ENCODE measurements at places on chromosomes 6 and 20.
A peak's percentile ranks its signal among the peaks of the same experiment; 100 is the strongest.

GRCh38 chr6:79421707-79422484 is 115.3 kb downstream of the LCA5 start:
- DNase-seq: peak; percentile 90

- no peak for DNase-seq
These were observed 61.5 kb upstream of the RIPOR2 start for GRCh38 chr6:24997231-24997630.

DNA sequence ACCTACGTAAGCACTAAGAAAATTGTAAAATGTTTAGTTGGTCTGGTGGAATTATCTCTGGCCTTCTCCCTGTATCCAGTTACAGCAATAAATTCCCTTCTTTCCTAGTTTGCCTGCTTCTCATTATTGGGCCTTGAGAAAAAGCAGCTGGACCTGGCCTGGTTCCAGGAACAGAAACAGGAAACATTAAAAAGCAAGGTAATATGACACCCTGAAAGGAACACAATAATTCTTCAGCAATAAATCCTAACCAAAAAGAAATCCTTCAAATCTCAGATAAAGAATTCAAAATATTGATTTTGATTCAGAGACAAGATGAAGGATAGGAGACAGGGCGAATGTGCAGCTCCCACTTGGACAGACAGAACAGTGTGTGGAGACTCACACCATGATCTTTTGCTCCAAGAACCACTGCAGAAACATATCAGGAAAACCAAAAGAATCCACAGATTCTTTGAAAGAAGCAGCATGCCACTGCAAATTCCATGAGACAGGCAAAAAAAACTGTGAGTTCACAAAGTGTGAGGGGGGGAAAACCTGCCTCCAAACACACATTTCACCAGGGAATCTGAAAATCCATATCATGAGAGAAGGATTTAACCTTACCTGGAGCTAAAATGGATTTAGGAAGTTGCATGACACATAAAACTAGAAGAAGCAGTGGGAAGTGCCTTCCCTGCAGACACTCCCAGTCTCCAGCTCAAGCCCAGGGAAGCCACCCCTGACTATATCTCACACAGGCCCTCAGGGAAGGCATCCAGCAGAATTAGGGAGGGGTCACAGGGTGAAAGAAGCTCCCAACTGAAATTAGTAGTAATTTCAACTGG is 28.9 kb downstream of the TREM1 start:
- no peak for DNase-seq

DNA sequence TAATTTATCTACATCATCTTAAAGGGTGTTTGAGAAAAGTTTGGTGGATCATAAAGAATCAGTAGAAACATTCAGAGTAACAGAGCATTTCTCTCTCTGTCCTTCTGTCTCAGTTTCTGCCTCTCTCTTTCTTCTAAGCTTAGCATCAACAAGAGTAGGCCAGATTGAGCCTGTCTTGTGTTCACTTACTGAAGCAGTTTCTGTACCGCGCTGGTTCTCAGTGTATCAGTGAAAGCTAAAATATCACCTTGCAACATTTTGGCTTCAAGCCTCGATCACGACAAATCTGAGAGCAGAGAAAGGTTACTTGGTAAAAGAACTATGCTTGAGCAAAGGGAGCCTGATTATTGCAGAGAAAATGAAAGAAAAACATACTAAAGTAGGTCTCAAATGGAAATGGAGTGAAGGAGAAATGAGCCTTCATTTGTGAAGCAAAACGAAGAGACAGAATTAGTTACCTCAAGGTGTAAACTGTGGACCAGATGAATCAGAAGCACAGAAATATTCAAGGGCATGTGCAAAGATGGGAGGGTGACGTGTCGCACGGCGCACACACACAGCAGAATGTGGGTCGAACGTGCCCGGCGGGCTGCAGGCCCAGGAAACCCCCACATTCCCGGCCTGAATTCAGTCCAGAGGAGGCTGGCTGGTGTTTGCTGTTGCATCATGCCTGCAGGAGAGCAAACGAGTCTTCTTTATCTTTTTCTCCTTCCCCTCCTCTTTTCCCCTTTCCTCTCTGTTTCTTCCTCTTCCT is 509.3 kb downstream of the QKI start:
- DNase-seq: no peak

DNA sequence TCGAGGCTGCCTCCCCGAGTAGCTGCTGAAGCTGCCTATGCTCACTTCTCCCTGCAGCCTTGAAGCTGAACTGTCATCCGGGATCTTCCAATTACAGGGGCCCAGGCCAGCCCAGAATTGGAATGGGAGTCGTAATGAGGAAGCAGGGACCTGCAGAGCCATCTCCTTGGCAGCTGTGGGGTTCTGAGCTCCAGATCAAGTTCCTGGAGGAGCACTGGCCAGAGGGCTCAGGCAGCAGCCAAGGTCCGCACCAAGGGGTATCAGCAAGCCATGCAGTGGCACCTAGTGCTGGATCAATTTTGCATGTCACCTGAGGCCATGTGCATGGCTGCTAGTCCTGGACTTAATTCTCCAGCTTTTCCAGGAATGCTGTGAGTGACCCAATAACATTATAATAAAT is 163.2 kb upstream of the TSHZ2 start:
- DNase-seq: no peak

GRCh38 chr6:153735761-153736160 is 303.3 kb upstream of the OPRM1 start:
- DNase-seq: no peak

GRCh38 chr20:48607544-48607865 is 220.3 kb downstream of the PREX1 start:
- DNase-seq: no peak

DNA sequence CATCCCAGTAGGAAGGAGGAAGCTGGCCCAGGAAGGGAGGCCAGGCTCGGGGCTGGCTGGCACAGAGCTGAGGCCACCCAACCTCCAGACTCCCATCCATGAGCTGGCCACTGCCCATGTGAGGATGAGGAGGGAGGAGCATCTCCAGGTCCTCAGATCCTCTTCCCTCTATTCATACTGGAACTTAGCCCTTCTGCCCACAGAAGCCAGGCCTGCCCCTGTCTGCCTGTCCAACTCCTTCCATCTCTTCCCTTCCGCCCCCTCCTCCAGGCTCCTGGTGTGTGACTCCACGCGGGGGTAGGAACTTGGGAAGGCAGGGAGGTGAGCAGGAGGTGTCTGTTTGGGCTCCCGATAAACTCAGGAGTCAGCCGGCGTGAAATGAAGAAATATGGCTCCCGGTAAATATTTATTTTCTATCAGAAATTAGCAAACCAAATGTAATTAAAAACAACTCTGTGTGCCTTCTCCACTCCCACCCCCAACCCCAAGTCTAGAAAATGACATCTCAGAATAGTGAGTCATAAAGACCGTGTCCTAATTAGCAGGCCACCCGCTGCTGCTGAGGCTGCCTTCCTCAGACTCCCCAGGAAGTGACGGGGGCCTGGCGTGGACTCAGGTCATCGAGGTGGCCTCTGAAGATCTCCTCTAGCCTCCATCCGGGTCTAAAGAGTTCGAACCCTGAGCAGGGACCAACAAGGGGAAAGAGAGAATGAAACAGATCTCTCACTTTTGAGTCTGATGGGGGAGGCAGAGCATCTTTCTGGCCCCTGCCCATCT is 81.9 kb downstream of the MDGA1 start:
- DNase-seq: no peak

GRCh38 chr6:11770546-11771466 is 7.8 kb downstream of the ADTRP start:
- DNase-seq: no peak

DNA sequence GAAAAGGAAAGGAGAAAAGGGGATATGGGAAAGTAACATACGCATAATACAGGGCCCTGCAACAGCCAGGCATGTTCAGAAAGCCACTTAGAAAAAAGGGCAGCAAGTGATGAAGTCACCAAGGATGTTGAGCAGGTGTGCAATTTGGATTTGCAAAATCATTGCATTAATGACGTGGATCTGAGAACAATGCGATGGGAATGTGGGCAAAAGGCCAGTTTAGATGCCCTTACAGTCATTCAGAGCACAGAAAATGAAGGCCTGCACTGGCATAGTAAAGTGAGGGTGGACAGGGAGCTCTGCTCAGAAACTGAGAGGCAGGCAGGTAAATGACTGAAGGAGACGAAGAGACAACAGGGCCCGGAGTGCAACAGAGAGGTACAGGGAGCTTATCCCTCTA is 123.7 kb upstream of the NHSL1 start:
- DNase-seq: no peak

- no peak for DNase-seq
These were observed 720.5 kb downstream of the MAFB start for GRCh38 chr20:39968495-39968894.

GRCh38 chr20:15187612-15188011 is 850.2 kb upstream of the FLRT3 start:
- DNase-seq: no peak

DNA sequence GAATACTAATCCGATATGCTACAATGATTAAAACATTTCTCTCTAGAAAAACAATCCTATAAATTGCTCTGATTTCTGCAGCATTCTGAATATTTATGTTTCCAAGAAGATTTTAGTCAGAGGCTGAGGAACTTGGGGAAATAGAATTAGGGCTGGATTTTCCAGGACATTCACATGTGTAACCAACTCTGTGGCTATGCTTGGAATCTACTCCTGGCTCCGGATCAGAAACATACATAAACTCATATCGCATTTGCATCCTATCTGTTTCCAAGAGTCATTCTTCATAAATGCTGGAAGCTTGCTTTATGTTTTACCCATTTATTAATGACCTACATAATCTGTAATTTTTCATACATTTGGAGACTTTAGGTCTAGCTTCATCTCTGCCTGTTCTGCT is 459.9 kb upstream of the MARCKS start:
- DNase-seq: no peak

DNA sequence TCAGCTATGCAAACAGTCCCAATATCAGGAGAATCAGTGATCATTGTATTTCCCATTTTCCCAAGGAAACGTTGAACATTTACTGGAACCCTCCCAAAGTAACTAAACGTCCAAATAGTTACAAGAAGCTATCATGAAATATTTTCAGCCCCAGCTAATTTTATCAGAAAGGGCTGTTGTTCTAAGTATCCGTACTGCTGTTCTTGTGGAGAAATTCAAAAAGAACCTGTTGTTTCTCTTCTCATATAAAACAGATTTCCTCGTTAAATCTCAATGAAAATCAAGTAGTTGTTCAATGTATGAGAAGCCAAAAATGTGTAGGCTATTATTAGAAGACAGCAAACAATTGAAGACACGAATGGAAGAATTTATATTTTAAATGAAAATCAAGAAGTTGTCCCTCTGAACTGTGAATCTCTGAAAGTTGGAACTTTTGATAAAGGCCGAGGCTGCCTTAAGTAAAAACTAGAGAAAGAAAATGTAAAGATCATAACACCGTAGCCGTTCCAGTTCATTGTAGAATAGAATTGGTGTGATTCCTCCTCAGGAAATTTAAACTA is 107.7 kb downstream of the HFE start:
- no peak for DNase-seq

DNA sequence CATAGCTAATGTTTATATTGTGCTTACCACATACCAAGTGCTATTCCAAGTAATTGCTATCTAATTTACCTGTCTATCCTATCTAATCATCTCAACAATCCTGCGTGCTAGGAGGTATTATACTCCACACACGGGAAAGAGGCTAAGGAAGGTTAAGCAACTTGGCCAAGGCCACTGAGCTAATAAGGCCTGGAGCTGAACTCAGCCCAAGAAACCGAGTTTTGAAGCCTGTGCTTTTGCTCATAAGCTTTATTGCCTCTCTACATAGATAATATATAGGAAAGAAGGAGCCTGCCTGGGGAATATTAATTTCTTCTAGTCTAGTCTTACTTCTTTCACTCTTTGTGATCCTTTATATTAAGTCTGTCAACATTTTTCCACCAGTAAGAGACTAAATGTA is 67.8 kb upstream of the ADGRF4 start:
- no peak for DNase-seq

DNA sequence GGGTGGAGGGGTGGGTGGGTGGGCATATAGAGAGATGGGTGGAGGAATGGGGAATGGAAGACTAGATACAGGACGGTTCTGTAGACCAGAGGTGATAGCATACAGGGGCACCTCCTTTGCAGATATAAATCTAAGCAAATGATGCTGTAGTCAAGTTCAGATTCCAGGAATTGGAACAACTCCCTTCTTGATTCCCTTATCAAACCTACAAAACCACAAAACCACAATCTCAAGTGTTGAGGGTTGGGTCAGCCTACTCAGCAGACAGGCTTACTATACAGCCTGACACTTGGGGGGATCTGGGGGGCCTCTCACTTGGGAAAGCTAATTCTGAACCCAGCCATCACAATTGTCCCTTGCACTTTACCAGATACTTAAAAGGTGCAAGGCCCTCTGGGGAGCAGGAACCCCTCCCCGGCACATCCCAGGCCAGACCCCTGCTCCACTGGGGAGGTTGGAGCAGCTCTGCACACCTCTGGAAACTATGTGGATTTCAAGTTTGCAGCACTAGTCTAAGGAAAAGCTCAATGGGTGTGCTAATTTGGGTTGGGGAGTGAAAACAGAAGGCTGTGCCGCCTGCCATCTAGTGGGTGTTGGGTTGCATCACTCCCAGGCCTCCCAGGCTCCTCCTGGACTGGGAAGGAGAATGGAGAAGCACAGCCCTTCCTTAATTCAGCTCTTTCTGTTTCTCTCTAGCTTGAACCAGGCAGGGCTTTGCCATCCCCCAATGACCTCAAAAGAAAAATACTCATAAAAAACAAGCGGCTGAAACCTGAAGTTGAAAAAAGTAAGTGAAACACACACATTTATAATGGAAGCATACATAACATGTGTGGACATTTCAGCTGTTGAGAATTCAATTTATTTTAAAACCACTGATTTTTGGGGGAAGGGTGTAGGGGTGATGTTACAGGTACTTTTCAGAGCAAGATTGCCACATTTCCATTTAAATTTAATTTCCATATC is 121.2 kb upstream of the LAMP5 start:
- DNase-seq: peak; percentile 64

GRCh38 chr6:160926281-160927276 is 65.0 kb upstream of the MAP3K4 start:
- no peak for DNase-seq

DNA sequence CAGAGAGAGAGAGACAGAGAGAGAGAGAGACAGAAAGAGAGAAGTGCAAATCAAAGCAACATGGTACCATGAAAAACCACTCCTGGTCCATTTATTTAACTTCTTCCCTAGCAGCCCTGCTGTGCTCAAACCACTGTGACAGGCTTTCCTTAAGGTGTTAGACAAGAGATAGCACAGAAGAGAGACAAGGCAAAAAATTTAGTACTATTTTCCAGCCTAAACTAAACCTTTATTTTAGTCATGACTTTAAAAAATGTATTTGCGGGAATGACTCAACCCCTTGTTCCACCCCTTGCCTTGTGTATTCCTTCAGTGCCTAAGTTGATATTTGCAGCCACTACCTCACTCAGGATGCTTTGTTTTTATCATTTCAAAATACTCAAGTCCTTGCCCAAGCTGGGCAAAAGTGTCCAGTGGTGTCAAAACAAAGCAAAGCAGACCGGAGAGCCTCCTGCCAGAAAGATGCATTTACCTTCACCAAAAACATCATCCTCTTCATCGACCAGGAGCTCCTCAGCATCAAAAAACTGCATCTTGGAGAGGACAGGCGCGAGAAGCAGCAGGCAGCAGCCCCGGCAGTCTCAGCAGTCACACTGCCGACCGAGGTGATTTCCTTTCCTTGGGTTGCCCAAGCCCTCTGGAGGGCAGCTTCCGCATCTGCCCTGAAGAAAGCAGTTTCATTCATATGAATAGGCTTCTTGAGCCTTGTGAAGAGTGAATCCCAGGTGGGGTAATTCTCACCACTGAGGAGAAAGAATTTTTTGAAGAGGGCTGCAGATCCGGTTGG is at the start of gene RIPOR2:
RIPOR2 (minus strand) TSS at position 595 of the 787 bp plus-strand sequence; CDS start at position 533, 62 bp downstream.
- peak; percentile 57 for DNase-seq
